ENCODE measurements at places on chromosomes 1 and 21.

GRCh38 chr1:39508266-39508665 is 16.8 kb downstream of the BMP8A start:
- DNase-seq = no peak

GRCh38 chr21:45015469-45015860 is 58.9 kb upstream of the ADARB1 start:
- DNase-seq = peak; percentile 37

- no peak for DNase-seq
Observed at GRCh38 chr1:12616709-12617373, 1.2 kb downstream of the DHRS3 start.

GRCh38 chr1:199273837-199274379 is 635.1 kb downstream of the PTPRC start:
- DNase-seq = no peak

GRCh38 chr21:29219165-29219770 is 79.5 kb upstream of the BACH1 start:
- no peak for DNase-seq

GRCh38 chr1:173570370-173571007 is 32.4 kb downstream of the SLC9C2 start:
- no peak for DNase-seq

- peak; percentile 76 for DNase-seq
Observed at GRCh38 chr1:58874757-58875755, 91.2 kb upstream of the JUN start.

Data from kidney (tissue), 22 donors.